Lung microvascular endothelial cell (primary cell): ENCODE measurements at places on chromosomes 3 and 15. TPM values are rescaled to one million over a fixed set of nuclear protein-coding genes. Genes with fewer than 3 reads are reported as not detected.

DNA sequence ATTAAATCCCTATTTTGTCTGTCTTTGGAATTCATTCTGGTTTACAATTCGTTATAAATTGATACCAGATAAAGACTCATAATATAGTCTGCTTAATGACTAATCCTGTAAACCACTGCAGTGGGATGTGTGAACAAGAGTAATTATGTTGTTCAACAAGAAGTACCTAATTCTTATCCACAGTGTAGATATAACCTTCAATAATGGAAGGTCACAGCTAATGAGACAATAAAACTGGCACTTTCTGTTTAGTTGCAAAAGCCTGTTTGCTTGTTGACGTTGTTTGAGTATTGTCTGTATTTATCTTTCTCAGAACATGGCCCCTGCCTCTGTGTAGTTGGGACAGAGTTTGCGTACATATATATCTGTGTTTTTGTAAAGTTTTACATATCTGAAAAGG is 26.7 kb downstream of the PIAS1 start:
- DNase-seq, result no peak

The GRAMD2A gene
- under 0.01 TPM in 1 of 2 replicates, not detected in the other for total RNA-seq

DNA sequence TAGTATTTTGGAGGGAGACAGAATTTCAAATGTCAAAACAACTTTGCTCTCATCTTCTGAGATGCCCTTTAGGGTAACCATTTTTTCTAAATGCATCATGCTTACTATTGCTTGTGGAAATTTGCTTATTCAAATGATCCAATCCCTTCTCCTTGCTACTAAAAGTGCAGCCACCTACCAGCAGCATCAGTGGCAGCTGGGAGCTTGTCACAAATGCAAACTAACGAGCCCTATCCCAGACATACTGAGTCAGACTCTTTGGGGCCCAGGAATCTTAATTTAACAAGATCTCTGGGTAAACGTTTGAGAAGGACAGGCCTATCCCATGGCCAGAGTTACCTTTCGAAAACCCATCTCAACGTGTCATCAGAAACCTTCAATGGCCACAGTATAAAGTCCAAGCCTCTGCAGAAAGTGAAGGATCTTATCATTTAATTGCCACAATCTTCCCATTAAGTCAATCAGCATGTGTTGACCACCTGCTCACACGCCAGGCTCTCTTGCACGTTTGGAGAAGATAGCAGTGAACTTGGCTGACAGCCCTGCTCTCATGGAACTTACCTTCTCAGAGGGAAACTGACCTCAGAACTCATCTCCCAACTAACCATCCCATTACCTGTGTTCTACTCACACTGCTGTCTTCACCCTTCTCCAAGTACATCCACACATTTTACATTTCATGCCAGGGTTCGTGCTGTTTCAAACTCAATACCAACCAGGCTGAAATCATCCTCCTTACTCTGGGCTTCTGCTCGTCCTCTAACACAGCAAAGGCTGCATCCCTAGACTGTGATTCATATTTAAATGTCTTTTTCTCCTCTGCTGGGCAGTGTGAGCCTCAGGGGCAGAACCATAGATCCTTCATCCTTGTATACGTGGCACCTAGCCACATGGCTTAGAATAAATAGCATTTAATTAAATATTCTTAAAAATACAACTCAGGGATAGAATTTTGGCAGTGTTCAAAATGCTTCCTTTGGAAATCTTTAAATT is 24.8 kb upstream of the VGLL4 start:
- no peak for DNase-seq

The GOLGA8R gene
- total RNA-seq, result 0.20 and 0.22 TPM in 2 replicates

DNA sequence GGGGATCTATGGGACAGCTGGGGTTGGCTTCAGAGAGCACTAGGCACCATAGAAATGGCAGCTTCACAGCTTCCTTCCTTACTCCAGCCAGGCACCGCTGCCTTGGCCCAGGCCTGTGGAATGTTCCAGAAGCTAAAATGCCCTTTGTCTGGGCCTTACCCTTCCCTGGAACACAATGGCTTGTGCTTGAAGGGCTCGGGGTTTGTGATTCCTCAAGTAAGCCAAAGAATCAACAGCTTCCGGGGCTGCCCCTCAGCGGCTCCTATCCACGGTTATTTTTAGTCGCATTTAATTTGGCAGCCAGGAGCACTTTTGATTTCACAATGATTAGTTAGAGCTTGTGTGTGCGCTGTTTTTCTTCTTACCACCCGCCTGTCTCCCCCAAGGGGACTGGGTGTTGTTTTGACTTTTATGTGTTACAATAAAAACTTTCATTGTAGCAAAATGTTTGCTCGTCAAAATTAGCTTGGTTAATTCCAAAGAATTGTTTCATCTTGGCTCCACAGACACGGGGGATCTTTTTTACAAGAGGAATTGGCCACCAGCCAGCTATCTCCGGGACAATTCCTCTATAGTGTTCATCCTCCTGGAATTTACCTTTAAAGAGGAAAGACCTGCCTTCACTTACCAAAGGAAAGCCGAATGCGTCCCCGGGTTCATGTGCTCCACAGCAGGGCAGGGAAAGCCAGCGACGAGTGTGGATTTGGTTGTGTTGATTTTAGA is 73.8 kb downstream of the TLE3 start:
- no peak for DNase-seq

The EFCC1 gene
- total RNA-seq, result 2.6 and 11.5 TPM in 2 replicates

DNA sequence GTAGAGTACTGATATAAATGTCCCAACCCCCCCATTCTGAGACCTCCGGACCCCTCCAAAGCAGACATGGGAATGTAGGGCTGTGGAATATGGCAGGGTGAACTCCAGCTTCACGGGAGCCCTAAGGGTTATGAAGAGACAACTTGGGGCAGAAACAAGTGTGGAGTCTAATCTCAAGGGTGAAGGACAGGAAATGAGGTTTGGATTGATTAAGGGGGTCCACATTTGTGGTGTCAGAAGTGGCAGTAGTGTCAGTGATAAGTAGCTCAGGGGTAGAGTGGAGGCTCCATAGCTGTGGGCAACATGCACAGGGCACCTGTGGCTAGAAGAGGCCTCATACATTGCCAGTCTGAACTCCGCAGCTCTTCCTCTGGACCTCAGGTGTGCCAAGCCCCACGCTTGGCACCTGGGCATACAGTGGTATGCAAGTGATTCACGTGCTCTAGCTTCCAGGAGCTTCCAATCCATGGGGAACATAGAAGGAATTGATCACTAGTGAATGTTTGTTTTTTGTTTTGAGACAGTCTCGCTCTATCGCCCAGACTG is 4.1 kb upstream of the P4HTM start:
- no peak for DNase-seq

The ATP13A5 gene
- total RNA-seq, result not detected in 2 replicates

- DNase-seq, result no peak
These were observed 131.5 kb downstream of the TGFBR2 start for GRCh38 chr3:30737743-30738499.

- DNase-seq, result peak; percentile 72
These were observed 8.2 kb upstream of the GRIP2 start for GRCh38 chr3:14548321-14548729.

GRCh38 chr3:31911643-31912042 is 69.4 kb downstream of the OSBPL10 start:
- DNase-seq, result no peak

GRCh38 chr15:90396321-90396720 is 8.3 kb downstream of the IQGAP1 start:
- no peak for DNase-seq

DNA sequence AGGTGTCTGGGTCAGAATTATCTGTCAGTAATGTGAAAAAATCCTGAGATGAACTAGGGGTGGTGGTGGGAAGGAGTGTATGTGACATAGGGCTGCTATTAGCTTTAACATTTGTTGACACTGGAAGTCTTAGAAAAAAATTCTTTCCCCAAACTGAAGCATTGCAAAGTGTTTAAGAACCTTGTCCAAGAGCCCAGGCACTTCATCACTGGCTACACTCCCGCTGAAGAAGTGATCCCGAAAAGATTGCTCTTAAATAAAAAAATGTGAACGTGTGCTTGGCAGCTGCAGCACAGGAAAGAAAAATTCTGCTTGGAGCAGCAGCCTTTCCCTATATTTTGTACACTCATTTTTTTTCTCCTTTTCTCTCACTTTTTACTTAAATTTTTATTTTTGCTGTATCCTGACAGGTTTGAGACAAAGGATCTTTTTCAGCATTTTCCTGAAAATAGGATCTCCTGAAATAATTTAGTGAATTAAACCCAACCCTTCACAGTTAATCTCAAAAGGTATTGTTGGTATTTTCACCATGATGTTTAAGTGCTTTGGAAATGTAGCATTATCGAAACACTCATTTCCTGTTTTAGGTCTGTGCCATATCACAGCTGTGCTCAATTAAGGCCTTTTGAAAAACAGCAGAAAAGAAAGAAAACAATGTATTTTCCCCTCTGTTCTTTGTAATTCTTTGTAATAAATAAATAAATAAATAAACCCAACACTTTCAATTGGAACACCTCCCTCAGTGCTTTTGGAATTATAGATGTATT is 477.6 kb downstream of the ZNF385D start:
- no peak for DNase-seq

- no peak for DNase-seq
These were observed 92.3 kb upstream of the P2RY1 start for GRCh38 chr3:152742368-152743347.

DNA sequence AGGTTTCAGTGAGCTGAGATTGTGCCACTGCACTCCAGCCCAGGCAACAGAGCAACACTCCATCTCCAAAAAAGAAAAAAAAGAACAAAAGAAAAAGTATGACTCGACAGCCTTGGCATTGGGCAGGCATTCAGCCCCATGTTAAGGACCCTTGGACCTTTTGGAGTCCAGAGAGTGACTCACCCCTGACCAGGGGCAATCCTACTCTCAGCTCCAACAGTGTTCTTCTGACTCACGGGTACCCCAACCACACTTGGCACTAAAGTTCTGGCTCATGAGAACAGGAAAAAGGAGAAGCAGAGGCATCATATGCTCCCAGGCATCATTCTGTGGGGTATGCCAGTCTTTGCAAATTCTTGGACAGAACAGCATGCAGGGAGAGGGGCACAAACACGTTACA is 252.4 kb upstream of the HES1 start:
- no peak for DNase-seq

GRCh38 chr15:38522922-38523321 is 41.7 kb downstream of the RASGRP1 start:
- DNase-seq, result no peak

DNA sequence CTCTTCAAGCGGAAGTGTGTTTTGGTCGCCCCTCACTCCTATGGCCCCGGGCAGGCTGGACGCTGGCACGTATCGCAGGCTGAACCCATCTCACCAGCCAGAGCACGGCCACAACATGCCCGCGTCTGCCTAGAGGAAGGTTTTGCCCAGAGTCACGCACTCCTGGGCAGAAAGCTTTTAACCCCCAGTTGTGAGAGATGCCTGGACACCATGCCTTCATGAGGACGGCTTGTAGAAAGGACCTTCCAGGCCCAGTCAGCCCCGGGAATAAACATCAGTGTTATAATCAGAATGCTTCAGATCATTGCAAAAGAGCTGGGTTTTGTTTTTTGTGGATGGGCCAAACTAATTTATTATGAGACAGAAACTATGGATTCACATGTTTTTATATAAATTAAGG is 16.5 kb downstream of the CYFIP1 start:
- no peak for DNase-seq

GRCh38 chr3:143511174-143511879 is 336.9 kb downstream of the SLC9A9 start:
- no peak for DNase-seq

GRCh38 chr3:70856414-70857162 is 544.1 kb upstream of the MDFIC2 start:
- no peak for DNase-seq

DNA sequence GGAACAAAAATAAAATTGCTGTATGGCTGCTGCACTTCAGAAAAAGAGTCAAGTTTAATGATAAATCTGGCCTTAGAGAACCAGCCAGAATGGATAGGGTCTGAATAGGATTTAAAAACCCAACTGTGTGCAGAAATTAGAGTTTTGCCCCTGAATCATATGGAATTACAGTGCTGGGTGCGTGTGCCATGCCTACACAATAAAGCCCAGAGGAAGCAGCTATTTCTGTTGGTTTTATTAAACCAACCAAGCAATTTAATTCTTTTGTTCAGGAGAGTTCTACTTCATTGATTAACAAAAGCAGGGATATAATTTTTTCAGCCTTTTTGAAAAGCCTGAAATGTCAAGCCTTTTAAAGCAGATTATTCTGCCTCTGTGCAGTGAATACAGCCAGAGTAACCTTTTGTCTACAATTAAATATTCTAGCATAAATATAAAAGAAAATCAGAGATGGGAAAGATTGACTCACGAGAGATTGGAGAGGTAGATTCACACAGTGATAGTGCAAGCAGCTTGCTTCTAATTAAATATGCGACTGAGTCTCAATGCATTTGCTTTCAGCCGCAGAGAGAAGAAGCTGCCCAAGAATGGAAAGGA is 66.7 kb upstream of the DNAJC19 start:
- no peak for DNase-seq

The TLNRD1 gene
- total RNA-seq, result 7.0 and 9.9 TPM in 2 replicates

- peak; percentile 9 for DNase-seq
These were observed at the start of gene KY for GRCh38 chr3:134650431-134651346. TSS of gene KY (minus strand) at chr3:134651022. CDS start at chr3:134650960, 62 bp downstream.

GRCh38 chr3:46085421-46086082 is 58.3 kb upstream of the XCR1 start:
- no peak for DNase-seq

DNA sequence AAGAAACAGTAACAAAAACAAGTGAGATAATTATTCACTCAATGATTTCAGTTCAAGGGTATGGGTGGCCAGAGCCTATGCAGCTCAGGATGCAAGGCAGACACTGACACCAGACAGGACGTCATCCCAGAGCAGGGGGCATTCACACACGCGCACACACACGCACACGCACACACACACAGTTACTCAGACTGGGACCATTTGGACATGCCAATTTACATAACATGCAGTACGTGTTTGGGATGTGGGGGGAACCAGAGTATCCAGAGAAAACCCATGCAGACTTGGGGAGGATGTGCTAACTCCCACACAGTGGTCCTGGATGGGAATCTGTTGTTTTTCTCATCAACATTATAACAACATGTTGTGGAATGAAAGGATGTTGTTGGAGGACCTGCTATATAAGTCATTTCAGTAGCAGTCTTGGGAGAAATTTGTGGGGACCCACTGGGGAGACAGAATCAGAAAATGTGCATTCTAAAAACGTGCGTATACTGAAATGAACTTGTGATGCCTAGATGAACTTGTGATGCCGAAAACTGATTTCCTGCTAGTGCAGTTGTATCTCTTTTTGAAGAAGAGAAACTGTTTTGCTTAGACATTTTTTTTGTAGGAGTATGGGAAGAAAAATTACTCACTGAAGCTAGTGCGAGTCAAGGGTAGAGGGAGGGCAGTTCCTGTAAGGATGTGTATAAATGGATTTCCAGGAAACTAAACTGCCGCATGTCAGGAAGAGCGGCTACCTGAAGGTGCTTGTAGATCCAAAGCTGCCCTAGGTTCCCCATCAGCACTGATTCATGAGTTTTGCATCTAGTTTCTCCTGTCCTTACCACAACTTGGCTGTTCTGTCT is 25.2 kb downstream of the CD200 start:
- no peak for DNase-seq

DNA sequence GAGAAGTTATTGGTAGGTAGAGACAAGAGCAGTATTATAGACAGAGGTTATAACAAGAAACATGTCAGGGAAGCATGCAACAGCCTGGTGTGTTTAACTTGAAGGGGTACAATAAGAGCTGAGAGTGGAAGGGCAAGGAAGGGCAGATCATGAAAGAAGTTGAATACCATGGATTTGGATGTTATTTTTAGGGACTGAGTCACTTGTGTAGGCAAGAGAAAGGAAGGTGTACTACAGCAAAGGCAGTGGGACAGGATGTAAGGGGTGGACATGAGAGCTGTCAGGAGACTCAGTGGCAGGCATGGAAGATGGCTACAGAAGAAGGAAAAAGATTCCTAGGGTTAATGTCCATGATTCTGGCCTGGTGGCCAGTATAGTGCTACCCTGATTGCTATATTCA is 66.4 kb downstream of the TFG start:
- no peak for DNase-seq

- no peak for DNase-seq
These were observed 38.8 kb upstream of the TNFSF10 start for GRCh38 chr3:172561897-172562640.
